ENCODE measurements at places on chromosomes 6 and 20.

- no peak for DNase-seq
Observed at GRCh38 chr6:139863346-139863745, 488.9 kb upstream of the CITED2 start.

GRCh38 chr20:409697-410559 lies 1.8 kb downstream of the RBCK1 start:
- no peak for DNase-seq

DNA sequence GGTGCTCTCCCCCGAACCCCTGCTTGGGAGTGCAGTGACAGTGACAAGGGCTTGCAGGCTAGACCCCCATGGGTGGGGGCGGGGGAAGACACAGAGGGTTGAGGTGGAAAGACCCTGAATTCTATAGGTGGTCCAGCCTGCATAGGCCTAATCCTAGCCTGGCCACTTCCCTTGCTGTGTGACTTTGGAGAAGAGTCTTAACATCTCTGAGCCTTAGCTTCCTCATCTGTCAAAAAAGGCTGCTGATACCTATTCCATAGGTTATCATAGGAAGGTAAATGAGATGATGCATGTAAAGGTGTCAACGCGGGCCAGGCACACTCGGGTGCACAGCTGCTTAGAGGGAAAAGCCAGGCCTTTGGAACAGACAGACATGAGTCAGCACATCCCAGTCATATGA lies 15.8 kb downstream of the BPIFB4 start:
- no peak for DNase-seq

GRCh38 chr6:14472986-14473337 lies 355.4 kb downstream of the CD83 start:
- no peak for DNase-seq

DNA sequence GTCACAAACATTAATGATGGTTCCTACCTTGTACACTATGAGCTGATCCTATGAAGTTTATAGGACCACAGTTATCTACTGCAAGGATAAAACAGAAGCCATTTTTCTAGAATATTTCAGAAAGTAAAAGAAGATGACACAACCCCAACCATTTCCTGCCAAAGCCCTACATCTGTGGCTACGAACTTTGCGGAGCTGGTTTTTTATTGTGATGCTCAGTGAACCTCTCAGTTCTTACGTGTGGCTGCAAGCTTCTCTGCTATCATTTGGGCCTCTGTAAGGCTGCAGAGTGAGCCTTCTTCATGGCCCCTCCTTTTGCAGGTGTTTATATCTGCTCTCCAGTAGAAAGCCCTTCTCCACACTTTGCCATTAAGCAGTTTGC lies 17.8 kb upstream of the TAGAP start:
- DNase-seq = no peak

DNA sequence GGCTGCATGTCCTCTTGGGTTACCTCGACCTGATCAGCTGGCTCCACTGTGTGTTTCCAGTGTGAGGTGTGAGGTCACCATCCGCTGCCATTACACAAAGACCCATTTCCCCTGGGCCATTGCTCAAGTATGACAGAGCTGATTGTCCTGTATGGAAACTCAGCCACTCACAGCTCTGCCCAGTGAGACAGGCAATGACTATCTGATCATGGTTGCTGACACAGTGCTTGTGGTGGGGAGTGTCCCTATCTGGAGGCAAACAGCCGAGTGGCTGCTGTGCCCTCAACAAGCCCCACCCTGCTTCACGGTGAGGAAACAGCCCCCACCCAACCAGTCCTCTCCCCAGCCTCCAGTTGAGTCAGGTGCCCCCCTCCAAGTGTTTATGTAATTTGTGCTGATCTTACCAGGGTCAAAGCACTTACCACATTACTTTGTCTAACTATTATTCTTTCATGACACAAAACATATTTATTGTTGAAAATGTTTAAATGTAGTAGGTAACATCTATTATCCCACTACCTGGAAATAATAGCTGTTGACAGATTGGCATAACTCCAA lies 11.7 kb upstream of the MAPK13 start:
- no peak for DNase-seq

GRCh38 chr20:49207076-49207475 lies 12.1 kb upstream of the DDX27 start:
- peak; percentile 67 for DNase-seq

GRCh38 chr20:62010551-62011402 lies 54.9 kb downstream of the TAF4 start:
- DNase-seq = peak; percentile 82

- DNase-seq = no peak
Observed at GRCh38 chr6:15659181-15659580, 3.6 kb downstream of the DTNBP1 start.

Data from Caco-2 (cell line).